Left renal cortex interstitium (tissue), 4 donors: ENCODE measurements at places on chromosomes 3 and 15. TPM values are rescaled to one million over a fixed set of nuclear protein-coding genes. Genes with fewer than 3 reads are reported as not detected.
A peak's percentile ranks its signal among the peaks of the same experiment; 100 is the strongest.

GRCh38 chr15:96790004-96790403 is 459.5 kb downstream of the NR2F2 start:
- DNase-seq: no peak

DNA sequence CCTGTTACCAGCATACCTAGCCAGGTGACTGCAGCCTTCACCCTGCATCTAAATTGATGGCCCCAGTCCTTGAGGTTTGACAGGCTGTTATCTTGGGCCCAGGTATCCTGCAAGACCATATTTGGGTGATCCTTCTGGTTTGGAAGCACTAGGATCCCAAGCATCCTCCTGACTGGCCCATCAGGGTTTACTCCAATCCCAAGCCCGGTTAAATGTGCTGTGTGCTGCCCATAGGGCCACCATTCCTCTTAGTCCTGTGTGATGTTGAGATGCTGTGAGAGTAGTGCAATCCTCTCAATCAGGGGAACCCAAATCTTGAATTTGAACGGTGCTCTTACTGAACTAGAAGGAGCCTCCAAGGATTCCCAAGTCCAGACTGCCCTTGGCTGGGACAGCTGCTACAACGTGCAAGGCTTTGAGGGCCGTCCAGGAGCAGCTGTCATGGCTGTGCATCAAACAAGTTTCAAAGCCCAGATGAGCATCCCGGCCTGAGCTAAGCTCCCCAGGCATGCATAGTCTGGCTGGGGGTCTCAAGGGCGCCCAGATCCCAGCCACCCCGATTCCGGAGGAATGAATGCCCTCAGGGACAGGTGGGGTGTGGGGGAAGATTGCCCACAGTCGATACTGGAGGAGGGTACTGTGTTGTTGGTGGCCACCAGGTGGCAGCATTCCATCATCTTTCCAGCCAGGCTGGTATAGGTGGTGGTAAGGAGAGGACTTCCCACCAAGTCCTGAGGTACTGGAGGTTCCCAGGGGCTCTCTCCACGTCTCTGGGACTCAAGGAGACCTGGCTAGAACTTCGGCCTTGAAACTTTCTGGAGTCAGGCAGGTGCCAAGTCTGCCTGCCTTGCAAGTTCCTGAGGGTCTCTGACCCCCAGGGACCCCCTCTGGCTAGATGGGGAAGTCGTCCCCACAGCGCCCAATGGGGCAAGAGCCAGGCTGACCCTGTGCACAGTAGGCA is 32.6 kb downstream of the RBM5 start:
- DNase-seq: no peak

DNA sequence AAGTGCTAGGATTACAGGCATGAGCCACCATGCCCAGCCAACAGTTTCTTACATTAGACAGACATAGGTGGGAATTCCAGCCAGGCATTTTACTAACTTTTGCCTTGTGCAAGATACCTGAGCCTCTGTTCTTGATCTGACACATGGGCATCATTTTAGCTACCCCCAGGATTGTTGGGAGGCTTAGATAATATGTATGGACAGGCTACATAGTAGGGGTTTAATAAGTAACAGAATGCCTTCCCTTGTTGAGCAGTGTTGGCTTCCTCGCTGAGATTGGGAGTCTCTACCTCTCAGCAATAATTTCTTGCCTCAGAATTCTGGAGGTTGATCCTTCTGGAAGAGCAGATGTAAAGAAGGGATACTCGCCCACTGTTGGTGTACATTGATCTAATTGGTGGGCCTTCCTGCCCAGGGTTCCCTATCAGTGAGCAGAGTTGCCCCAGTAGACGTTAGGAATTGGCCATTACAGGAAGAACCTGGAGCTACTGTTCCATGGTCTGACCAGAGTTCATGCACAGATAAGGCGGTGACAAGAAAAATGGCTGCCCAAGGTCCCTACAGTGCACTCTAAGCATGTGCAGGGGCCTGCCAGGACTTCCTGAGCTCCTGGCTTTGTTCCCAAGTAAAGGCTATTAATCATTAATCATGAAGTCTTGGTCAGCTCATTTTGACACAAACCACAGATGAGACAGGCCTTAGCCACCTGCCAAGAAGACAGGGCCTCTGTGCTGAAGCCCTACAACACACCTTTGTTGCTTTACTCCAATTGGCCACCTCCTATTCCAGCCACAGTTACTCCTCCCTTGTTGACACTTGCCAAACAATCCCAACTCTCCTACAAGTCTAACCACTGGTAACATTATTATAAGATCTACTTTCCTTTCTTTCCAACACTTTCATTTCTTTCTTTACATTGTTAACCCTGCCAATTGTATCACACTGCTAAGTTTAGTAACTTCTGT is 5.0 kb upstream of the IL17RE start:
- peak; percentile 69 for DNase-seq

GRCh38 chr3:9343115-9343514 is 19.7 kb upstream of the THUMPD3 start:
- DNase-seq: no peak

DNA sequence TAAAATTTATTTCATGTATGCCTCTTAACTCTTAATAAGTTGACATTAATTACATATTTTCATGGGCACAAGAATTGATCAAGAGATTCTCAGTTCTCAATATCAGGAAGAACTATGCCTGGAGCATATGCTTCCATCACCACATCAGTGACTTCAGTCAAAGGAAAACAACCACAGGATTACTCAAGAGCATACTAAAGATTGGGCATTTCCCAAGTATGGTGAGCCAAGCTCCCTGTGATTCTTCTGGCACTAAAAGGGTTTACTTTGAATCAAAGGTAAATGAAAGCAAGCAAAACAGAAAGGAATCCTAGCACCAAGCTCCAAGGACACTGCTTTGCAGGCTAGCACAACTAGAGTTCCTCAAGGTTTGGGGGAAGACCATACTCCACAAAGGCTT is 44.6 kb downstream of the FMN1 start:
- no peak for DNase-seq

- DNase-seq: no peak
These were observed 43.0 kb upstream of the ATP2C1 start for GRCh38 chr3:130850843-130851242.

- DNase-seq: no peak
These were observed 113.0 kb upstream of the GALNT15 start for GRCh38 chr3:16061491-16061890.

DNA sequence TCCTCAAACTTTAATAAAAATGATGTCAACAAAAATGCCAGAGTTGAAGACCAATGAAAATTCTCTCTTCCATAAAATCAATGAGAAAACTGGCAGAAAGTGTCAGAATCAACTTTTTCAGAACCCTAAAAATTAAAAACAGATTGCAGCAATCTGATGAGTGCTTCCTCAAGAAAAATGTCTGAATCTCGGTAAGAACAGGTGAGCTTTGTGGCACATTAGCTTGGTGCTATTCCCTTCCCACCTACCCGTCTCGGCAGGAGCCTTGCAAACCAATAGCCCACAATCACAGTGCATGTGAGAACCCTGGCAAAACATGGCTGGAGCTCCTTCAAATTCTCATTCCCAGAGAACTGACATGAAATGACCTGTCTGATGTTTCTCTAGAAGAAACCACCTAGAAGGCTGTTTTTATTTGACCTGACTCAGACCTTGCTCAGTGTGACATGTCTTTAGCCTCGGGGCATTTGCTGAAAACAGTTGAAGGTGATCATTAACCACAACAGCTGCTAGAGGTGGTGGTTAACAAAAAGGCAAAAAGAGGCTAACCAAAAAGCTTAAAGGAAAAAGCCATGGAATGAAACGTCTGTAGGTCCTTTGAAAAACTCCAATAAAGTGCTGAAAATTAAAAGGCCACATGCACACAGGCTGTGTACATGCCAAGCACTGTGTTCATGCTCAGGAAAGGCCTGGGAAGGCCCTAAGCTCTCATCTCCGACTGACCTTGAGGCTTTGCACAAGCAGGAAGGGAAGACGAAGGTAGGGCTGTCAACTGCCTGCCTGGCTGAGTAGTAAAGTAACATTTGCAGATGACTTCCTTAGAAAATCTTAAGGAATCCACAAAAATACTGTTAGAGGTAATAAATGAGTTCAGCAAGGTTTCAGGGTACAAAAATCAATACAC is 253.0 kb upstream of the NSMCE3 start:
- no peak for DNase-seq

DNA sequence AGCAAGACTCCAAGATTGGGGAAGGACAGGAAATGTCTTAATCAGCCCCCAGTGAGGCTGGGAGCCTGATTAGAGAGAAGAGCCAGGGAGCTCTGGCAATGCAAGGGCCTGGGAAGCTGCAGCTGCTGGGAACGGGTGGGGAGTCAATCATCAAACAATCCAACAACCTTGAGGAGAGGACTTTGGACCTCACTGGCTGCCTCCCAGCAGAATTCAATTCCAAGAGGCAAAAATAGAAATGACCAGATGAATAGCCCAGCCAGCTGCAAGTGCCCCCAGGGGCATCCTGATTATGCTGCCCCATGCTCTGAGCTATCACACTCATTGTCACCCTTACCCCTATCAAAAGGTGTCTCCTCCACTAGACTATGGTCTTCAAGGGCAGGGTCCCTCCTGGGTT is 6.1 kb upstream of the HOMER2 start:
- DNase-seq: no peak

The NUTM1 gene
- 0.08 TPM for polyA plus RNA-seq

The SLC35G2 gene
- polyA plus RNA-seq: 4.2 TPM

The NUP210 gene
- 35.1 TPM for polyA plus RNA-seq

The SPSB4 gene
- polyA plus RNA-seq: 15.9 TPM
